ENCODE measurements at places on chromosomes 6 and 20.
A peak's percentile ranks its signal among the peaks of the same experiment; 100 is the strongest.

DNA sequence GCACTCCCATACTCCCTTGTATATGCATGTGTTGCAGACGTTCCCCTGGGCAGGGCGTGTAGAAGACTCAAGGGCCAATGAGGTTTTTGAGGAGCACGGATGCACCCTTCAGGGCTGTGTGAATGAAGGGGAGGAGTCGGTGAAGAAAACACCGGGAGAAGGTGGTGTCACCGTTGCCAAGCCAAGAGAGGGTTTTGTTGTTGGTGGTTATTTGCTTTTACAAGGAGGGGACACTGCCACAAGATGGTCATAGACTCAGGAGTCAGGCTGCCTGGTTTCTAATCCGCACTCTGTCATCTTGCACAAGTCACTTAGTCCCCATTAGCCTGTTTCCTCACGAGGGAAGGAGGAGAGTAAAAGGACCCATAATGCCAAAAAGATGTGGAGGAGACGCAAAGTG is 124.0 kb downstream of the PXDC1 start:
- no peak for DNase-seq

DNA sequence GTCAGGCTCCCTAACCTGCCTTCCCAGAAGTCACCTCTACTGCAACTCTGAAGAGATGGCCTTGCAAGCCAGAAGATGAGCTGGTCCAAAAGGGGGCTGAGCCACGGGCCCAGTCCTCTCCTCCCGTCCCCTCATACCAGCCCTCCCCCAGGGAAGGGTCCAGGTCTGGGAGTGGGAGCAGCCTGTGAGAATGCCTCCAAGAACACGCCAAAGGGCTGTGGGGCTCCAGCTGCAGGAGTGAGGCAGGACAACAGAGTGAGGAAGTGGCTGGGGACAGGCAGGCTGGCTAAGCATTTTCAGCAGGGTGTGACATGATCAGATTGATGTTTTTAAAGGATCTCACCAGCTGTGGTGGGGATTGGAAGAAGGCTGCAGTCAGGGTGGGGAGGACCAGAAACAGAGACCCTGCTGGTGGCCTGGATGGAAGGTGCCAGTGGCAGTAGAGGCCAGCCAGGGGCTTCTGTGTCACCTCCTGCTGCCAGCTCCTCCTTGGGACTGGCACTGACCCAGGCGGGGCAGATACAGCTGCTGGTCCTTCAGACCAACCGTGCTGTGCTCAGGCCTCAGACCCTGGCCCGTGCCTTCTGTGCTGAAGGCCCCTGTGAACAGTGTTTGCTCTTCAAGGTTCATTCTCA is 257.6 kb downstream of the NRN1 start:
- DNase-seq = no peak

DNA sequence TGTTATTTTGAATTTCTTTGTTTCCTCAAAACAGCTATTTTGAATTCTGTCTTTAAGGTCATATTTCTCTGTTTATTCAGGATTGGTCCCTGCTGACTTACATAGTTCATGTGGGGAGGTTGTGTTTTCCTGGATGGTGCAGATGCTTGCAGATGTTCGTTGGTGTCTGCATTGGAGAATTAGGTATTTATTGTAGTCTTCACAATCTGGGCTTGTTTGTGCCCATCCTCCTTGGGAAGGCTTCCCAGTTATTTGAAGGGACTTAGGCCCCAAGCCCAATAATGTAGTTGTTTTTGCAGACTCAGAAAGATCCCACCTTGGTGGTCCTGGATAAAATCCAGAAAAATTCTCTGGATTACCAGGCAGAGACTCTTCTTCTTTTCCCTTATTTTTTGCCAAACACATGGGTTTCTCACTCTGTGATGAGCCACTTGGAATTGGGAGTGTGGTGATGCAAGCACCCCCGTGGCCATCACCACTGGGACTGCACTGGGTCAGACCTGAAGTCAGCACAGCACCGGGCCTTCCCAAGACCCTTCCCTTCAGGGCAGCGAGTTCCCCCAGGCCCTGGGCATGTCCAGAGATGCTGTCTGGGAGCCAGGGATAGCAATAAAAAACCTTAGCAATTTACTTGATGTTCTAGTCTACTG is 81.6 kb upstream of the EZR start:
- DNase-seq = no peak

DNA sequence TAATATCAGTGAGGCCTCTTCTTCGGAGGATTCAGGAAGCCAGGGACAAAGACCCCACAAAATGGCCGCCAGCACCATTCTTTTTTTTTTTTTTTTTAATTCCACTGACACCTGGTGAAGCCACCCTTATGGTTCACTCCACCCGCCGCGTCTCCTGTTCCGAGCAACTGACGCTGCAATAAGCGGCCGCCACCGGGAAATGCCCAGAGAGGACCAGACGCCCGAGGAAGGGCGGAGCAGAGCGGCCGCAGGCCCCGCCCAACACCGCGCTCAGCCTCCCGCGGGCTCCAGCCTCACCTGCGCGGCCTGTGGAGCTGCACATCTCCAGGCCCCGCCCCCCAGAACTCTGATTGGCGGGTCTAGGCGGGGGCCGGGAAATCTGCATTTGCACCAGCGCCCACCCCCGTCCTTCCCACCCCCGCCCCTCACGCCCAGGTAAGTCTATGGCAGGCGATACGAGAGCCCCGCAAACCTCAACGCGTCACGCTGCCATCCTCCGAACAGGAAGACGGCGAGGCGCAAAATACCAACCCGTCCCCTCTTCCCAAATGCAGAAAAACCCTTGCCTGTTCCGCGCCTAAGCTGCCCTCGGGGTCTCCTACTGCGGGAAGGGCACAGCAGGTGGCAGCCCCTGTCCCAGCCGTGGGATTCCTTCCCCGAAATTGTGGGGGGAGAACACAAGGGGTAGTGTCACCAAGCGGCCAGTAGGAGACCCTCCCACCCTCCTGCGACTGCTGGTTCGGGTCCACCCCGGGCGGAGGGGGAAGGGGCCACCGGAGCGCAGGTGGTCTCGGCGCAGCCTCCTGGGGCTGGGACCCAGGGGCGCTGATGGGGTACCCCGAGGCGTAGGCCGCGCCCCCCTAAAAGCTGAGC is 960 bp downstream of the ATP9A start:
- peak; percentile 50 for DNase-seq

DNA sequence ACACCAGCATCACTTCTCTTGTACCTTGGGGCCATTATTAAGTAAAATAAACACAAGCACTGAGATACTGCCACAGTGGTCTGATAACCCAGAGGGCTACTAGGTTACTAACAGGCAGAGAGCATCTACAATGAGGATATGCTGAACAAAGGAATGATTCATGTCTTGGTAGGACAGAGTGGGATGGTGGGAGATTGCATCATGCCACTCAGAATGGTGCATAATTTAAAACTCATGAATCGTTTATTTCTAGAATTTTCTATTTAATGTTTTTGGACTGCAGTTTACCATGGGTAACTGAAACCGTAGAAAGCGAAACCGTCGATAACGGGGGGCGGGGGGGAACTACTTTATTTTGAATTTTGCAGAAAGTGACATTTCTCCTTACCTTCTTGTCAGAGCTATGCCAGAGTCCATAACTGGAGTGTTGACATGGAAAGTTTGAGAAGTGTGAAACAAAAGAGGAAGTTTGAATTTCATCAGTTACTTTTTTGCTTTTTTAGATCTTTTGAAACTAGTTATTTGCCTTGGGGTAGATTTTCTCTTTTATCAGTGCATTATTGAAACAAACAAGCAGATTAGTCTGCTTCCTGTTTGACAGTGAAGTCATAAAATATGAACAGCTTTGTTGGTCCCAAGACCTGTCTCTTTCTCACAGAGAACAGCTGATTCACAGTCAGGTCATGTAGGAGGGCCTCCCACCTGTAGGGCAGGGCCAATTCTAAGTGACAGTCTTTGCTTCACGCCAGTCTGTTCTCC is 124.9 kb downstream of the KLHL32 start:
- DNase-seq = peak; percentile 44

DNA sequence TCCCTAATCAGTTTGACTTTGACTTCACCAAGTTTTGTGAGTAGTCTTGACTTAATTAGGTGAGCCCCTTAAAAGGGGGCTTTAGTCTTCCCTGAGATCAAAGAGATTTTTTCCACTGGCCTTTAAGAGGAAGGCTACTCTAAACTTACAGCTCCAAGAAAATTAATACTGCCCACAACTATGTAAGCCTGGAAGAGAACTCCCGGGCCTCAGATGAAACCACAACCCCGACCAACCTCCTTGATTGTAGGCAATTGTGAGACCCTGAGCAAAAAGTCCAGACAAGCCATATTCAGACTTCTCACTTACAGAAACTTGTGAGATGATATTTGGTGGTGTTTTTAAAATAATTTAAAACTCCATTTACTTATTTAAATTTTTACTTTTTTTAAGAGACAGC is 18.1 kb downstream of the SNX3 start:
- no peak for DNase-seq

All from hematopoietic multipotent progenitor cell treated with erythropoietin and hydrocortisone succinate and interleukin-3 and kit ligand, for 4 days (in vitro differentiated cells).